ENCODE measurements at places on chromosomes 12 and 14.
A peak's percentile ranks its signal among the peaks of the same experiment; 100 is the strongest.

GRCh38 chr14:105857220-105857825 lies 330.9 kb downstream of the TMEM121 start:
- no peak for DNase-seq

- no peak for DNase-seq
Measured at GRCh38 chr14:74198441-74199234, 40.6 kb upstream of the VSX2 start.

DNA sequence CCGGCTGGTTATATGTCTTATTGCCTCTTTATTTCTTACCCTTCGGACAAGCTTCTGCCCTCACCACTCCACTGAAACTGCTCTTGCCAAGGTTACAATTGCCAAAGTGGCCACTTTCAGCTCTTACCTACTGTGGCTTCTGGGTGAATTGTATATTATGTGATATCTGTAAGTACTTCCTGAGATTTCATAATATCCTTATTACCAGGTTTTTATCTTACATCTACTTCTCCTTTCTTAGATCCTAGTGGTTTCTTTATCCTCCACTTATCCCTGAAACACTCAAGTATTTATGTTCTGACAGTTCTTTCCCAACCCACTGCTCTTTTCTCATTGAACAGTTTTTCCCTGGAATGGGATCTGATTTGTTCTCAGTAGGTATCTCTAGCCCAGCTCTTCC lies 10.5 kb downstream of the CELA1 start:
- no peak for DNase-seq

DNA sequence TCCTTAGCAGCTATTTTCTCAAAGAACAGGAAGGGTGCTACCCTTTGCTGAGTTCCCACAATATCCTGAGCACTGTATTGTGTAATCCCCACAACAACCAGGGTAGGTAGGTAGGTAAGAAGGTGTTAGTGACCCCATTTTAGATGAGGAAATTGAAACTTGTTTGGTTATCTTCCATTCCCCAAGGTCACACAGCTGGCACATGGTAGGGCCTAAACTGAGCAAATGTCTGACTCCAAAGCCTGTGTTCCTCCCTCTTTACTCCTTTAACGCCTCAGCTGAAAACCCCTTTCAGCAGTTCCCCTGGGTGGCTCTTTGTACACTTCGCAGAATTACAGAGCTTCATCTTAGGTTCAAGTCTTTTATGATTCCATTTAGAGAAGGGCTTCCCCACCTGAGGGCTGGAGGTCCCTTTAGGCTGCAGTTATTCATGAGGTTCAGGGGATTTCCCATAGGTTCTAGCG lies 26.5 kb upstream of the RIC8B start:
- DNase-seq: no peak

GRCh38 chr14:23723911-23724310 lies 87.7 kb downstream of the DHRS2 start:
- no peak for DNase-seq

- DNase-seq: no peak
Measured at GRCh38 chr12:18970603-18971002, 158.9 kb upstream of the PLEKHA5 start.

DNA sequence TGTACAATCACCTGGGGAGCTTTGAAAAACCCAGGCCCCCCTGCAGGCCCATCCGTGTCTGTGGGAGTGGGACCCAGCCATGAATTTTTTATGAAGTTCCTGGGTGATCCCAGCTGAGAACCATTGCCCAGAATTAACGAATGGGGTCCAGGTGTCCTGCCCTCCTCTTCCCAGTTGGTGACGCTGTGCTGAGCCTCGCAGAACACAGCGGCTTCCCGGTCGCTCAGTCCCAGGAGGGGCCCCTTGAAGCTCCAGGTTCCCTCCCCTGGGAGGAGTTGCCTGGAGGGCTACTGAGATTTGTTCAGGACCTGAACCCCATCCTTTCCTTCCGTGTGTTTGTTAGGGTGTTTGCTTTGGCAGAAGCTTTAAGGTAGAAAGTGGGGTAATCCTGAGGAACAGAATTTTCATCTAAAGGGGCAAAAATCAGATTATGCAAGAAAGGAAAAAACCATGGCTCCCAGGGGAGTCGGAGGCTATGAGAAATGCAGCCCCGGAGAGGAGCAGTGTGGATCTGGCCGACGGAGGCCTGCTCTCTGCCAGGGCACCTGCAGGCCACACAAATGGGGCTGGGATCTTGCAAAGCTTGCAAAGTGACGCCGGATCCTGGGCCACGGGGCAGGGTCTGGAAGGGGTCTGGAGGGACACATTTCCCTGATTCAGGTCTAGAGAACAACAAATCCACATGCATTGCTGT lies 164.7 kb upstream of the PRMT8 start:
- no peak for DNase-seq

DNA sequence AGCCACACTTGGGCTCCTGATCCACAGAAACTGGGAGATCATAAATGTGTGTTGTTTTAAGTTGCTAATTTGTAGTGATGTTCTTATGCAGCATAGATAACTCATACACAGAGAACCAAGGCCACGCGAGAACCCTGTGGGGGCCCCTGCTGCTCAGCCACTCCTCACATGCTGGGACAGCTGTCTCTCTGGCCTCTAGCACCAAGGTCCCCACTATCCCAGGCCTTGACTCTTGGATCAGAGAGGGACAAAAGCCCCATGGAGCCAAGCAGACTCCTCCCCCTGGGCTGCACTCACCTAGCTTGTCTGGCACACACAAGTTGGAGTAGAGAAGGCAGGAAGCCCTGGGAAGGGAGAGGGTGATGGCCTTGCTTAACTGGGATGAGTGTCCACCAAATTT lies 11.3 kb downstream of the PLD4 start:
- DNase-seq: no peak

DNA sequence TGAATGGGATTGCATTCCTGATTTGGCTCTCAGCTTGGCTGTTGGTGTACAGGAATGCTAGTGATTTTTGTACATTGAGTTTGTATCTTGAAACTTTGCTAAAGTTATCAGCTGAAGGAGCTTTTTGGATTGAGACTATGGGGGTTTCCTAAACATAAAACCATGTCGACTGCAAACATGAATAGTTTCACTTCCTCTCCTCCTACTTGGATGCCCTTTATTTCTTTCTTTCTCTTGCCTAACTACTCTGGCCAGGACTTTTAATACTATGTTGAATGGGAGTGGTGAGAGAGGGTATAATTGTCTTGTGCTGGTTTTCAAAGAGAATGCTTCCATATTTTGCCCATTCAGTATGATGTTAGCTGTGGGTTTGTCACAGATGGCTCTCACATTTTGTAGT lies 141.5 kb downstream of the CEP83 start:
- no peak for DNase-seq

DNA sequence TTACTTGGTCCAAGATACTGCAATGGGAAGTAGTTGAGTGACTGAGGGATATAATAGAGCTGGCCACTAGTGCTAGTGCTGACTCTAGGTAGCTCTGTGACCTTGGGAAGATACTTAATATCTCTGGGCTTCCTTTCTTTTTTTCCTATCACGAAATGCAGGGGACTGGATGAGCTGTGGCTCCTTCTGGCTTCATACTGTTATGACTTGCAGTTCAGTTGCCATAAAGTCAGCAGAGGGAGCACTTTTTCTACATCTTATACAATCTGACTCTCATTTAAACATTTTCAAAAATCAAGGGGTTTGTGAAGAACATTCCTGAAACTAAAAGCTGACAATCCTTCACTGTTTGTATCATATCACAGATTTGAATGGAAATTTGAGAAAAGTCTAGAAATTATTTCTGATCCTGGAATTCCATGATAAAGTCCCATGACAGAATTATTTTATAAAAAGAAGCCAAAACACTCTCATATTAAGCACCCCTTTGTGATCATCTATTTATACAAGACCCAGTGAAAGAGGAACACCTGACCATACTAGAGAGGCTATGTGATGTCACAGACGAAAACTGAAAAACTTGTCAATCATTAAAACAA lies 5.3 kb downstream of the BHLHE41 start:
- DNase-seq: no peak

- no peak for DNase-seq
Measured at GRCh38 chr12:54009171-54010052, 627 bp downstream of the HOXC8 start.

GRCh38 chr12:91355150-91356006 lies 172.8 kb upstream of the DCN start:
- peak; percentile 15 for DNase-seq

- DNase-seq: no peak
Measured at GRCh38 chr12:41122894-41123293, 65.2 kb upstream of the PDZRN4 start.

- DNase-seq: no peak
Measured at GRCh38 chr14:74649673-74650072, 37.6 kb upstream of the LTBP2 start.

- DNase-seq: no peak
Measured at GRCh38 chr12:52710730-52711129, 7.4 kb upstream of the KRT77 start.

DNA sequence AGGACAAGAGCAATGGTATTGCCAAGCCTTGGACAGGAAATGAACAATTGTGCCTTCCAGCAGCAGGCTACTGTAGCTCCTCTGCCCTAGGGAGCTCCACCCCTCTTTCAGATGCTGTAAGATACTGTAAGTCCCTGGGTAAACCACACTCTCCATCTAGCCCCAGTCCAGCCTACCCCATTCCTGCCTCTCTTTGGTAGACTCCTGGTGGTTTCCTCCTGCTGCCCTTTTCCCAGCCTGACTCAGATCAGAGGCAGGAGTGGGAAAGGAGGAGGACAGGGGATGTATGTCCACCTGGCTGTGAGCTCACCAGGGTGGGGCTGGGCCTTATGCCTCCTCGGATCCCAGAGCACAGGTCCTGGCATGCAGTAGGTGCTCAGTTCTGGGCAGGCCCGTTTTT lies 174.6 kb downstream of the ESRRB start:
- DNase-seq: no peak

- no peak for DNase-seq
Measured at GRCh38 chr12:50018154-50018553, 7.1 kb downstream of the RACGAP1 start.

DNA sequence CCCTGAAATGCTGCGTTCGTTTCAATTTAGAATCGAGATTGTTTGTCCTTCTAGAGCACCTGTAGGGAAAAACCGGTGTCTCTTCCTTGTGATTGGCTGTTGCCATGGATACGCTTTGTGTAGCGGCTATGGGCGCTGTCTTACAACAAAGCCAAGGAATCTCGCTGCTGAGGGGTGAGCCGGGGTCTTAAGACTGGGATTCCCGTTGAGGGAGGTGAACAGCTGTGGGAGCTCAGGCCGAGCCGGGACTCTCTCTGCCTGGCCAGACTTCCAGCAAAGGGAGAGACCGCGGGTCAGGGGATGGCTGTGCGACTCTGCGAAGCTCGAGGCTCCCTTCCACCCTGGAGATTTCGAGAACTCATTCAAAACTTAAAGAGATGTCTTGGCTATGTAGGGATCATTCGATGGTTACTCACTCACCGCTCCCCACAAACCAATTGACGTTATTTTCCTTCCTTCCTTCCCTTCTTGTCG lies at the start of the genes LRRIQ1 and TSPAN19:
Gene LRRIQ1 (plus strand): TSS at position 118 of the 474 bp plus-strand sequence. CDS start 1,826 bp downstream, outside the sequence.
Gene TSPAN19 (minus strand): TSS at position 44 of the 474 bp plus-strand sequence. CDS start 6,331 bp downstream, outside the sequence.
- no peak for DNase-seq

- DNase-seq: no peak
Measured at GRCh38 chr12:77891518-77892147, 60.9 kb downstream of the NAV3 start.

DNA sequence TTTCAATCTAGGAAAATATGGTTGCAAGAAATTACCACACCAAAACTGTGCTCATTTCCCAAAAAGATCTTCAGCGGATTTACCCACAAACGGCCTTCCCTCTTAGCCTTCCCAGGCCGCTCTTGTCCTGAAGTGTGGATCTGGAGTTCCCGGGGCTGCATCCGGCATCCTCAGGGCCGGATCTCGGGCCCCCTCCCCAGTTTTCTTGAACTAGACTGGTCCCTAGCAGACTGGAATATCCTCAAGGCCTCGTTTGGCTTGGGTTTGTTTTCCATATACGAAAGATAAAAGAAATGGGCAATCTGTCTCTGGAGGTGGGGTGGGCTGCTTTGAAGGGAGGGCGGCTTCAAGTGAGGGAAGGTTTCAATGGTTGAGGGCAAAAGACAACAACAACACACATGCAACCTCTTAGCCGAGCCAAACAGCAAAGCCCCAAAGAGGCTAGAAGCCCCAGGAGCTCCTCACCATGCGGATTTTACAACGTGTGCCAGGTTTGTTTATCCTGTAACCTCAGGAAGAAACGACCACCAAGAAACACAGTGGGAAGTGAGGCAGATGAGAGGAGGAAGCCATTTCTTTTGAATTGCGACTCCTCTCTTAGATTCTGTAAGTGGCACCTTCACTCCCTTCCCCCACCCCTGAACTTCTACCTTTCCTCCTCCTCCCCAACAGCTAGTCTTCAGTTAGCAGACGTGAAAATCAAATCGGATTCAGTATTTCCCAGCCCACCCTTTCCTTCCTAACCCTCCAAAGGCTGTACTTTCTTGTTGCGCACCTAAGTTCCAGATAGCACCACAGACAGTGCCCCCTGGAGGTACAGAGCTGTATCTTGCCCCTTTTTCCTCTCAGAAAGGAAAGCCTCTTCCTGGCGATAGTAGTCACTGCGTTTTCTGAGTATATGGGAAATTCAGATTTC lies 2.6 kb downstream of the MYF6 start:
- DNase-seq: no peak

GRCh38 chr12:125111403-125111802 lies 46.2 kb downstream of the AACS start:
- DNase-seq: no peak

GRCh38 chr12:110606253-110606611 lies 7.7 kb upstream of the TCTN1 start:
- no peak for DNase-seq

- no peak for DNase-seq
Measured at GRCh38 chr12:85157035-85157603, 121.0 kb downstream of the LRRIQ1 start.

DNA sequence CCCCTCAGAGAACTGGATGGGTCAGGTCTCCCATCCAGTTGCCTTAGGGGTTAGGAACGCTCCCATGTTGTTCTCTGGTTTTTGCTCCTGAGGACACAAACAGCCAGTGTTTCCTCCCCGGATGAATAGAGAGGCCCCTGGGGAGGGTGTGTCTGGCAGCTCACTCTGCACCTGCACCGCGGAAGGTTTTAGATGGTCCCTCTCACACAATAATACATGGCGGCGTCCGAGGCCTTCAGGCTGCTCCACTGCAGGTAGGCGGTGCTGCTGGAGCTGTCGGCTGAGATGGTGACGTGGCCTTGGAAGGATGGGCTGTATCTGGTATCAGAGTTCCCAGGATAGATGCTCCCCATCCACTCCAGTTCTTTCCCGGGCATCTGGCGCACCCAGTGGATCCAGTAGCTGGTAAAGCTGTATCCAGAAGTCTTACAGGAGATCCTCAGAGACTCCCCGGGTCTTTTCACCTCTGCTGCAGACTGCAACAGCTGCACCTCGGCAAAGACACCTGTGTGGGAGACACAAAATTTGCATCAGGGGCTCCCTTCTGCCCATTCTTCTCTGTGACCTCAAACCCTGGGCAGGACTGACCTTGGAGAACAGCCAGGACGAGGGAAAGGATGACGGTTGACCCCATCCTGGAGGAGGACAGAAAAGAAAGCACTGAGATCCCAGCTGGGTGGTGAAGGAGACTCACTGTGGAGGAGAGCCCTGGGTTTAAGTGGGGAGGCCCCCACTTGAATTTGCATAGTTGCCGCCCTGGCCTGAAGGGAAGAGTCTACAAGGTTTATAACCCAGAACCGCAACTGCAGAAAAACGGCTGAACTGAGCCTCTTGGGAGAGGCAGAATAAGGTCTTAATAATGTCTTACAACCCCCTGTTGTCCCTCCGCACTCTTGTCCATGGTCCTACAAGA lies 1324.8 kb downstream of the TMEM121 start:
- no peak for DNase-seq

- DNase-seq: no peak
Measured at GRCh38 chr12:108911915-108912314, 32.0 kb downstream of the DAO start.

- no peak for DNase-seq
Measured at GRCh38 chr14:94025720-94026119, 420 bp upstream of the OTUB2 start.

GRCh38 chr12:46499901-46500300 lies 127.3 kb upstream of the SLC38A2 start:
- no peak for DNase-seq

Measured in stimulated activated CD4-positive, alpha-beta T cell treated with anti-CD3 and anti-CD28 coated beads, Interleukin-12 subunit alpha, Interleukin-12 subunit beta, amount 100 ng/mL, for 4 hours (primary cell).